Urinary bladder (tissue), 4 donors: ENCODE measurements at places on chromosomes 7 and 10. TPM values are rescaled to one million over a fixed set of nuclear protein-coding genes. Genes with fewer than 3 reads are reported as not detected.

DNA sequence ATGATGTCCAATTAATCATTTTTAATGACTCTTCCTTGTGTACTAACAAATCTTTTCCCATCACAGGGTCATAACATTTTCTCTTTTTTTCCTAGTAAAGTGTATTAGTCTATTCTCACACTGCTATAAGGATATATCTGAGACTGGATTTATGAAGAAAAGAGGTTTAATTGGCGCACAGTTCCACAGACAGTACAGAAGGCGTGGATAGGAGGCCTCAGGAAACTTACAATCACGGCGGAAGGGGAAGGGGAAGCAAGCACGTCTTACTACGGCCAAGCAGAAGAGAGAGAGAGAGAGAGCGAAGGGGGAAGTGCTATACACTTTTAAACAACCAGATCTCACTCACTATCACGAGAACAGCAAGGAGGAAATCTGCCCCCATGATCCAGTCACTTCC is 359.4 kb upstream of the NFE2L3 start:
- no peak for DNase-seq

The FRAT1 gene
- polyA plus RNA-seq = 3.2 TPM

The MPLKIP gene
- 37.1 TPM for polyA plus RNA-seq

- peak; percentile 8 for DNase-seq
These were observed 213.6 kb upstream of the INHBA start for GRCh38 chr7:41916450-41916927.

- DNase-seq = no peak
These were observed 342.2 kb upstream of the MKI67 start for GRCh38 chr10:128468462-128468861.

GRCh38 chr10:107984149-107984548 is 819.6 kb upstream of the SORCS1 start:
- DNase-seq = no peak

- DNase-seq = no peak
These were observed 4.8 kb downstream of the PITRM1 start for GRCh38 chr10:3167611-3168330.

DNA sequence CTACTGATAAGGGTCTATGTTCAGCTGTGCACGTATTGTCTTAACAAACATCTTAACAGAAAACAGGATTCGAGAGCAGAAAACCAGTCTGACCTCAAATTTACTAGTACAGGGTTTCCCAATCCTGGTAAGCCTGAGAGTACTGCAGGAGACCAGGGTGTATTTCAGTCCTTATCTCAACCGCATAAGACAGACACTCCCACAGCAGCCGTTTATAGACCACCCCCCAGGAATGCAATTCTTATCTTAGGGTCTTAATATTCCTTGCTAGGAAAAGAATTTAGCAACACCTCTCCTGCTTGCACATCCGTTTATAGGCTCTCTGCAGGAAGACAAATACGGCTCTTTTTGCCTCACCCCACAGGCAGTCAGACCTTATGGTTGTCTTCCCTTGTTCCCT is 277.3 kb downstream of the SDK1 start:
- DNase-seq = no peak

The PNLIP gene
- 0.11 TPM for polyA plus RNA-seq

The NODAL gene
- not detected for polyA plus RNA-seq

The GDF2 gene
- polyA plus RNA-seq = not detected

The FAM25C gene
- polyA plus RNA-seq = not detected

DNA sequence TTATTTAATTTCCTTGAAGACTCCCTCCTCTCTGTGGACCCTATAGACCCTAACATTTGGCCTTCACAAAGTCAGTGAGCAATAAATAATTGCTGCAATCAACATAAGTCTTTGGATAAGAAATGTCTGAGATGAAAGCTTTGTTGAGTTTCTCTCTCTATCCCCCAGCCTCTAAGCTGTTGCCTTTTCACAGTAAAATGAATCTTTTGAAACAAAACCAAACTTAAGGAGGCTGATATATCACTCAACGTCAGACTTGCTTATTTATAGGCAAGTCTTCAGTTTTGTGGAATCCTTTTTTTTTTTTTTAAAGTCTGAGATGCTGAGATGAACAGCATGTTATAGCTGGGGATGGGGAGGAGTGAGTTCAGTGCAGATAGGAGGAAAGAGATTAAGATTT is 10.0 kb downstream of the CPED1 start:
- DNase-seq = no peak

DNA sequence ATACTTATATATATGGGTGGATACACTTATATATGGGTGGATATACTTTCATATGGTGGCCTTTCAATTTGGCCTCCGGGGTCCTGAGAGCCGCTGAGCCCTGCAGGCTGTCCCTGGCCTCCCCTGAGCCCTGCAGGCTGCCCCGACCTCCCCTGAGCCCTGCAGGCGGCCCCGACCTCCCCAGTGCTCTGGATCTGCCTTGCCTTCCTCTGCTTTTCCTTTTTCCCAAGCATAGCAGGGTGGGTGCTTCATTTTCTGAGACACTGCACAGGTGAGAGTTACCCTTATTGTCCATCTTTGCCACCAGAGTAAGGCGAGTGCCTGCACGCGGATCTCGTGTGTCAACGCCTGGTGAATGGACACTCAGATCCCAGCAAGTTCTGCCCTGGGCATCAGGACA is 106.6 kb downstream of the VIPR2 start:
- DNase-seq = no peak

DNA sequence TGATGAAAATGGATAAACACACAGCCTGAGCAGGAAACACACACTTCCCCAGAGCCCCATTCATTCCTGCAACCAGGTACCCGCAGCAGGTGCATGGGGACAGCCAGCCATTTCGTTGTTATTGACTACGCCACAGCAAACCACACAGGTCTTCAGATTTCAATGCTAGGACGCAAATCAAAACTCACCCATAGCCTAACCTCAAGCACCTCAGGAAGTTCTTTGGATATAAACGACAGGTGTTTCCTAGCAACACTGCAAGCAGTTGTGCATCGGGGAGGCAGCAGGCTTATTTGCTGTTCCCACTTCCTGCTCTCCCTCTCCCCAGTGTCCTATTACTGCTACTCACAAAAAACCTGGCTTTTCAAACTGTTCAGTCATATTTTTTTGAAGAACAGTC is 176.5 kb upstream of the FRMD4A start:
- DNase-seq = no peak

DNA sequence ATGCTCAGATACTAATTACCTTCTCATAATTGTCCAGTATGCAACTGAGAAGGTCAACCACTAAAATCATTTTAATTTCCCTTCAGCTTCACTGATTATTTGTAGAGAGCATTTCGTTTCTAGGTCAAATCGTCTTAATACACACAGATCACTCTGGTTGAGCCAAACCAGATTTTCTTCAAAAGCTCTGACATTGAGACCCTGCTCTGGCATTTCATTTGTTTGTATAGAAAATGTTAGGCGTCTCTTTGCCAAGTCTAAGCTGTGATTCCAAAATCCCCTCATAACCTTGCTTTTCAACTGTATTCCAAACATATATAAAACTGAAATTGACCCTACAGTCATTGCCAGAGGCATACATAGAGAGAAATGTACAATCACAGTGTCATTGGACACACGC is 520.0 kb downstream of the CNTNAP2 start:
- DNase-seq = no peak

The GPC2 gene
- 0.80 TPM for polyA plus RNA-seq

GRCh38 chr7:26202019-26202990 is 760 bp downstream of the CBX3 start:
- DNase-seq = no peak

The PON3 gene
- polyA plus RNA-seq = 3.7 TPM

DNA sequence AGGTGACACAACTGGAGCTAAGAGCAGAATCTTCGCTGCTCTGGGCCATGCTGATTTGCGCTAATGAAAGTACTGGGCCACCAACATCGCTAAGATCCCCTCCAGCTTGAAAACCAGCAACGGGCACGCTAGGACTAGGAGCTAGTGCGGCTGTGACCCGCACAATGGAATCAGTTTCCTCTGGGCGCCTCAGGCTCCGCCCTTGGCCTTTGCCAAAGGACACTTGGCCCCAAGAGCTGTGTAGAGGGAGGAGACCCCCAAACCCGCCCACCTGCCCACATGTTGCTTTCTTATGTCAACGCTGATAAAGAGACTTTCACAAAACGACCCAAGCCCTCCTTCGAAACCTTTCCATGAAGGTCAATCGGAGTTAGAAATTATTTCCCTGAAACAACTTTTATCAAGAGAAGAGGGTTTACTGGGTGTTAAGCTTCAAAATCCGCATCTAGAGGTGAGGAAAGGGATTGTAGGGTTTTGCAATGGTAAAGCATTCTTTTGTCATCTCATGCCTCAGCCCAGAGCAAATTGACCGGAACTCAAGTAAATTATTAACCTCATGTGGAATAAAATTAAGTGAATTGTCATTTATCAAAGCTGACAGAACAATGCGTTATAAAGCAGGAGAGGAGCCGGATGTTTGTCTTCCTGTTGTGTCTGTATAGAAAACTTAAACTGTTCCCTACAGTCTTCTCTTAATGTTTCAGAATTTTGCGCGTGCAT is 9.4 kb downstream of the ABCB5 start:
- DNase-seq = no peak

The TACR2 gene
- polyA plus RNA-seq = 121 TPM

The NPC1L1 gene
- polyA plus RNA-seq = 0.25 TPM

DNA sequence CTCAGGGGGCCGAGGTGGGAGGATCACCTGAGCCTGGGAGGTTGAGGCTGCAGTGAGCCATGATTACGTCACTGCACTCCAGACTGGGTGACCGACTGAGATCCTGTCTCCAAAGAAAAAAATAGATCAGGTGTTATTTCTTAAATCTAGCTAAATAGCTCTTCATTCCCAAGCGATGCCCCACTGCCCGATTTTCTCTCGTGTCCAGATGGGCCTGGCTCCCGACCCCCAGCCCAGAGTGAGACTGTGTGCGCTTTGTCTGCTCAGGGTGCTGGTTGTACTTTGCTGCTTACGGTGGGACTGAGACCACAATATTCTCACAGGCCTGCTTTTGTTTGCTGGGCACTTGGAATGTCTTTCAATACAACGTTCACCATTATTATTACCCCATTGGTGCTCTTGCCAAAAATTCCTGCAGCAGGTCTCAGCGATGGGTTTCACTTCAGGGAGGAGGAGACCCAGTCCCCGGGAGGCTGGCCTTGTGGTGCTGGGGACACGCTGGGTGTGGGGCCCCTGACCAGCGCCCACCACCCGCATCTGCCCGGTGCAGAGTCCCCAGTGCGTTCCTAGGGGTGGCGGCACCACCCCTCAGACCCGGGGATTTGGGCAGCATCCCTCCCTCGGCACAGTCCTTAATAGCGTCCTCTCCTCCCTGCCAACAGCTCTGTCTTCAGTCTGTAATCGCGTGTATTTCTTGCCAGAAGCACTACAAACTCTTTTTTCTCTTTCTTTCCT is 20.4 kb upstream of the DPYSL4 start:
- DNase-seq = no peak

The PDE1C gene
- 15.9 TPM for polyA plus RNA-seq

DNA sequence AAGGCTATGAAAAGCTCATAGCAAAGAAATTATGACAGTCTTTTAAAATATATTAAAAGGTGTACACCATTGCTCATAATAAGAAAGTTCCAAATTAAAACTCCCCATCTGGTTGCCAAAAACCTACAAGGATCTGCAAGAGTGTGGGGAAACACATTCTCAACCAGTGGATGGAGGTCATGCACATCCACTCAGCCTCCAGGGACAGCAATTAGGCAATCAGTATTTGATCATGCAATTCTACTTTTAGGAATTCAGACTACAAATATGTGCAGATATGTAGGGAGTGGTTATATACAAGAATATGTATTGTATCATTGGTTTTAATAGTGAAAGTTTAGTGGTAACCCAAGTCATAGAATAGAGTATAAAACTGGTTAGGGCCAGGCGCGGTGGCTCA is 157.8 kb downstream of the FGFR2 start:
- no peak for DNase-seq

GRCh38 chr10:74862625-74863024 is 36.2 kb downstream of the KAT6B start:
- no peak for DNase-seq

- DNase-seq = no peak
These were observed 209.2 kb downstream of the MBL2 start for GRCh38 chr10:52563360-52563759.

The DYNC1I1 gene
- polyA plus RNA-seq = 34.4 TPM

GRCh38 chr10:27457966-27458365 is 46.1 kb upstream of the RAB18 start:
- no peak for DNase-seq
